ENCODE measurements at places on chromosomes 4 and X.

DNA sequence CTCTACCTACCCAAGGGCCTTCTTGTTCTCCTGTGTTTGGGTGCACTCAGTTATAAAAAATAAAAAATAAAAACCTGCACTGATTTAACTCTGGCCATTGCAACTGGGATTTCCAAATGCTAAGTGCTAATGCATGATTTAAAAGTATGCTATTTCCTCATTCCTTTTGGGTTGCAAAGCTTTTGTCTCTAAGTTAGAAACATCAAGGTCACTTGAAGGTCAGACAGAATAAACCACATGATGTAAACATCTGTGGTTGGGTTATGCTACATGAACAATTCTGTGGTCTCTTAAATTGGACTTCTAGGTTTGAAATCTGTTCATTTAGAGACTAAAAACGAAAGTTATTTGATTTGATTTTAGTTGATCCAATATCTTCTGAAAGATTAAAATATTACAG is 1547.4 kb upstream of the TENM3 start:
- DNase-seq, result no peak

GRCh38 chr4:182881914-182882313 is 35.3 kb downstream of the DCTD start:
- DNase-seq, result no peak

DNA sequence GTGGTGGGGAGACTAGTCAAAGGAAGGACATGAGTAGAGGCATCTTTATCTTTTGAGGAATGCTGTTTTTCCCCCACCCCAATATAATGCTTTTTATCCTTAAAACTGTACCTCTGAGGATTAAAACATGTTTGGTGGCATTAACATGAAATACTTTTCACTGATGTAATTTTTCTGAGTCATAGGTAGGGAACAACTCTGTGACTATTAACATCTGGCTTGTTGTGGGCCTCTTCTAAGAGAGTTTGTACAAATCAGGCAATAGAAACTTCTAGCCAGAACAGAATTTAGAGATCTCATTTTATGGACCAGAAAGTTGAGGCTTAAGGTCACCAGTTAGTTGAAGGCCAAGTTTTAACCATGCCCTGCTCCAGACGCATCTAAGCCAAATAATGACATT is 207.6 kb downstream of the SOX3 start:
- DNase-seq, result no peak

DNA sequence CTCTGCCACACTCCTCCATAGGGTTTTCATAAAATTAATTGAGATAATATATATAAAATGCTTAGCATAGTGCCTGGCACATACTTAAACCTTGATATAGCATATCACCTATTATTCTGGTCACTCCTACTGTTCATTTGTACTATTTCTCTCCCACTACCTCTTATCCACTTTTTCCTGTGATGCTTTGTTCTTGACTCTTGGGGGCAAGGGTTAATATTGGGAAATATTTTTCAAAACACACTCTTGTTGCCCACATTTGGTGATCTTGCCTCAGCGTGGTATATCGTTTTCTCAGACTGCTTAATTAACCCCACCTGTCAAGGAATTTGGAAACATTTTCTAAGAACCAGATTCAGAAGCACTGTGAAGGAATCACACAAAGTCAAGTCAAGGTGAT is 16.3 kb downstream of the SERPINA7 start:
- DNase-seq, result no peak

GRCh38 chrX:16033331-16033730 is 90.0 kb upstream of the GRPR start:
- DNase-seq, result peak; percentile 46

GRCh38 chrX:49191574-49192011 is 5.4 kb upstream of the PRICKLE3 start:
- DNase-seq, result no peak

DNA sequence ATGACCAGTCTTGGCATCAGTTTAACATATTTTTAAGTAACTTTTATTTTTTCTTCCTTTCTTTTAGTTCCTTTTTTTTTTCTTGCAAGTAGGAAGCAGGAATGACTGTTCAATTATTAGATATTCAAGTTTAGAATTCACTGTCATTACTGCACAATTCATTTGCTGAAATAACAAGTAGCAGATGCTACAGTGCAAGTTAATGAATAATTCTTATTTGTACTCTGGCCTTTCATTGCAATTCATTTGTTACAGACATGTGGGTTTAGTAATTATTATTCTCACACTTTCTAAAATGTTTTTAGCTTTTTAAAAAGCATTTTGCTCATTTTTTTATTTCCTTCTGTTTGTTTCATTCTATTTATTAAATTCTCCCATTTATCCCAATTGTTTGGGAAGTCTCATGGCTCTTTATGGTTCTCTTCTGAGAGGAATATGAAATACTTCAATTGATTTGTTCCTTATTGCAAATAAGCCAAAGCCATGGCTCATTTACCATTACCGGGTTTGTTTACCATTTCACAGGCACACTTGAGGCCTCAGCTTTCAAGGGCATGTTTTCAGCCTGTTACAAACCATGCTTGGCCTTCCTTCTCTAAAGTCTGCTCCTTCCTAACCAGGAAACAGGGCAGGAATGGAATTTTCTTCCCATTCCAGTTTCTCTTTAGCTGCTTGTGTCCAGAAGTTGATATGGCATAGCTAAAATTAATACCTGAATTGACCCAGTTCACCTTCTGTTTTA is 4.6 kb upstream of the DCAF4L1 start:
- no peak for DNase-seq

DNA sequence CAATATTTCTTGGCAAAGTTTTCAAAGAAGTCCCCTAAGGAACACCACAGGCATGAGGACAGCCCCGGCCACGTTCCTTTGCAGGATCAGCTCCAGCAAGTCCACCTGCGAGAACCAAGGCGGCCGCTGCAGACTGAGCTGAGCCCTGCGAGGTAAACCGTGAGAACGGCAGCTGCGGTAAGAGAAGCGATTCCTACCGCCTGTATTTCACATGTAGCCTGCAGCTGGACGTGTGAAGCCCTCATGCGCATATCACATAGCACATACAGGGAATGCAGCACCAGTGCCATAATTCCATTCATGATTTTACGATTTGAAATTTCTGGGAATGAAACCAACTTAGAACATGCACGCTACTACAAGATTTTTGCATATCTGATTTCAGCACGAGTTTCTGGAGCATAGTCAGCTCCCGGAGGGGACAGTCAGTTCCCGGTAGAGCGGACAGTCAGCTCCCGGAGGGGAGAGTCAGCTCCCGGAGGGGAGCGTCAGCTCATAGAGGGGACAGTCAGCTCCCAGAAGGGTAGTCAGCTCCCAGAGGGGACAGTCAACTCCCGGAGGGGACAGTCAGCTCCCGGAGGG is 41.7 kb downstream of the FGFRL1 start:
- no peak for DNase-seq

DNA sequence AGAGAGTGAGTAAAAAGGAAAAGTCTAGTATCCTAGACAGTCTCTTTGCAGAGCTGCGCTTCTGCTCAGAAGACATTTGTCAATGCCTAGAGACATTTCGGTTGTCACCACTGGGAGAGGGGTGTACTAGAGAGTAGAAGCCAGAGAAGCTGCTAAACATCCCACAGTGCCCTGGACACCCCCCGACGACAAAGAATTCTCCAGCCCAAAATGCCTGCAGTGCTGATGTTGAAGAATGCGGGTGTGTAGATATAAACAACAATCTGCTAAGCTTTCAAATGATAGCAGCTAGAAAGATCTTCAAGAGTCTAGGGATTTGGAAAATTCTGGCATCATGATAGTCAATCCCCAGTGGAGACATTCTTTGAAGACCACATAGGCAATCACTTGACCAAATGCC is 90.1 kb downstream of the PALLD start:
- DNase-seq, result no peak

DNA sequence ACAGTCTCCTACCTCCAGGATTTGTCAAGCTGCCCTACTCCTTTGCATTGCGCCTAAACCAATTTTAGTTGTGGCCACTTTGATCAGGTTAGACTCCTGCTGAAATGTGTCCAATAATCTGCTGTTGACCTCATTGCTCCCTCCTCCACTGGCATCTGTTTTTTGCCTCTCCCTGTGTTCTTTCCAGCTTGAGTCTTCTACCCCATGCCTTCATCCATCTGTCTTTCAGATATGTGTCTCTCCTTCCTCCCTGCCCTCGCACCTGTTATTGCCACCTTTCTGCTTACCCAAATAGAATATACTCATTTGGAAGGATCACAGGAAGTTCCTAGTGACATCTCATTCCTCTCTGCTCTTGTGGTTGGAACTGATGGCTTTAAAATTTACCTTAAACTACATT is 366.6 kb upstream of the CLNK start:
- no peak for DNase-seq

DNA sequence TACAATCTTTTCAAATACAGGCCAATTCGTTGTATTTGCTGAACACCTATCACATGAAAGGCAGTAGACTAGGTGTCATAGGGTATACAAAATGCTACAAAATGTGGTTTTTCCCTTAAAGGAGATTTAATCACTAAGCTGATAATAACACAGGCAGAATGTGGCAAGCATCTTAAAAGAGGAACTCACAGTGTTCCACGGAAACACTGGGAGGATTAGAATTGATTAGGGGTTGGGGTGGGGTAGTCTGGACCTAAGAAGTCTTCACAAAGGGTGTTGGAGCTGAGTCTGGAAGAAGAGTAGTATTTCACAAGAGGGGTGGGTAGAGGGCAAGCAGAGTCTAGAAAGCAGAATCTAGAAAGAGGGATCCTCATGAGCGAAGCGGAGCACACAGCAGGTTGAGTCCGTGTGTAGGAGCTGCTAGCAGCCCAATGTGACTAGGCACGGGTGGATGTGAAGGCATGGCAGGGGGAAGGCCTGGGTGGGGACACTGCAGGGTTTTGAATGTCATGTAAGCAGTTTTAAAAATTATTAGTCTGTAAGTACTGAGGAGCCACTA is 123.6 kb downstream of the MGST2 start:
- DNase-seq, result peak; percentile 31

GRCh38 chrX:150854856-150855255 is 43.6 kb downstream of the CD99L2 start:
- no peak for DNase-seq

- no peak for DNase-seq
These were observed 62.4 kb downstream of the HOPX start for GRCh38 chr4:56618734-56619133.

DNA sequence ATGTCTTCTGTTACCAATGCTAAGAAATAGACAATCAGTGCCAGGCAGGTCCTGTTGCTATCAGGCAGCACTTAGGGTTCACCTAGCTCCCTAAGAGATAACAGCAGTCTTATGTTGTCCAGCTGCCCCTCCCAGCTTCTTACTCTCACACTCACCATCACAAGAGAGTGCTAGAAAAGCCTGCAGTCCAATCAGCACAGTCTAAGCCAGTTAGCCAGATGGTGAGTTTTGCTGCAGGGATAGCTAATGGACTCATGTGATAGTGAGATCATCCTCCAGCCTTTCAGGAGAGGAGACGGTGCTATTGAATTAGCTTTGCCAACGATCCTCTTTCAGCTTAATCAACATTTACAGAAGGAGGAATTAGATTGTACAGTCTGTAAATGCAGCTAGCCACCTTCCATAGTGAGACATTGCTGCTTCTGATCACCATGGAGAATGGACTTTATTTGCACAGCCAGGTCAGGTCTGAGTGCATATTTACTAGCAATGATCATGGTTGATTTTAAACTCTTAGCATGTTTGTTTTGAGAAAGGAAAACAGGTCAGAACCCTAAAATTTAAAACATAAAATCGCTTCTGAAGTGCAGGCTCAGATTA is 438.3 kb downstream of the CENPC start:
- DNase-seq, result no peak

DNA sequence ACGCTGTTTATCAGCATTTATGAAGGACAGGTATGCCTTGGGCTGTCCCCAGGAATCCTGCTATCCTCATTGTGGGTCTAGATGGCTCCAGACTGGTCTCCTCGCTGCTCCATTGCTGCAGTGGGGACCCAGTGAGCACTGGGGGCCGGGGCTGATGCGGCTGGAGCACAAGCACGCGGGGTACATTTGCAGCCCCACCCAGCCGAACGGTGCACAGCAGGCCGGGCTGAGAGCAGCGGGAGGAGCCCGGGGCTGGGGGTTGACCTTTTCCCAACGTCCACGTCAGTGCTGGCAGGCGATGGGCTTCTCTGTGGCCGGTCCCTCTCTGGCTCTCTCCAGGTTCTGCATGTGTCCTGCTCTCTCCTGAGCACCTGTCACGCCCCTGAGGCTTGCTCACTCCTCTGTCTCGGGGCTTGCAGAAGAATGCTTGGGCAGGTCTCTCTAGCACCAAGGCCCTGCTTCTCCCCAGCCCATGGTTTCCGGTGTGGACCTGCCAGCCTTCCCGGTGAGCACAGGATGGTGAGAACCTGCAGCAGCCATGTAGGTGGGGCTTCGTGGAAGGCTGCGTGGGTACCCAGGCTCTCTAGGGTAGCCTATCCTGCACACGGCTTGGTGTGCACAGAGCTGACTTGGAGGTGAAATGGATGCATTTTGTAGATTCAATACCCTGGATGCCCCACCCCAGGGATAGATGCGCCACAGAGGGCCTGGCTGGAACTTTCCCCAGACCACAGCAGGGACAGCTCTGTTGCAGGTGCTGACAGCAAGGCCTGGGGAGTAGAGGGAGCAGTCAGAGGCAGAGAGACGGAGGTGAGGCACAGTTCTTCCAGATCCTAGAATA is 89.1 kb upstream of the ADRA2C start:
- no peak for DNase-seq

DNA sequence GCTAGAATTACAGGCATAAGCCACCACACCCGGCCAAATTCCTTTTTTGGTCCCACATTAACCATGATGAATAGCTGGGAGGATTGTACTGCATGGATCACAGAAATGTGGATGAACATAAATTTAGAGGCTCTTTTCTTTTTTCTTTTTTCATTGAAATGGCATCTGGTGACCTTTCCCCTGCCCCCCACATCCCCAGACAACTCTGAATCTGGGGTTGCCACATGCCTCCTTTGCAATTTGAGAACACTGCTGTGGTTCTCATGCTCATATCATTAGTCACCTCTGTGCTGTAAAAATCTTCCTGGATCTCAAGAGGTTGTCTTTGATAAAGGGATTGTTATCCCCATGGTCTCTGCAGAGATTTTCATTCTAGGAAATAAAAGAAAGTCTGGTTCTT is 22.8 kb upstream of the FMR1NB start:
- DNase-seq, result no peak

- DNase-seq, result no peak
These were observed 1043.6 kb downstream of the CCSER1 start for GRCh38 chr4:91170768-91171167.

DNA sequence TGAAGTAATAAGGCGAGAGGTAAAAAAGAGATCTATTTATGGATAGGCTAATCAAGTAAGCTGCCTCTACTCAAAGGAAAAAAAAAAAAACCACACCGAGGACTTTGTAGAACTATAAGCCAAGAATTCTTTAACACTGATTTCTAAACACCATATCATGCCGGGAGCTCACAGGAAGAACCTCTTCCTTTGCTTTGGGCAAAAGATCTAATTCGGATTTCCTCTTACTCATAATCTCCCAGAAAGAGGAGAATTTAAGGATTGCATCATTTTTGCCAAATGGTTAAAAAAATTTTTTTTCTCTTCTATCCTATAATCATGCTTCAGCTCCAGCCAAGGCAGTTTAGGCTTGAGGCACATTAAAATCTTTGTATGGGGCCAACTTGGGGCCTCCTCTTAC is 95.5 kb downstream of the ZNF827 start:
- DNase-seq, result peak; percentile 23

All from suppressor macrophage treated with lipopolysaccharide for 4 hours (primary cell).